Naive thymus-derived CD4-positive, alpha-beta T cell (primary cell): ENCODE measurements at places on chromosomes 11 and 22.

GRCh38 chr22:22616636-22617035, 27.8 kb upstream of the GGTLC2 start:
- no peak for DNase-seq

DNA sequence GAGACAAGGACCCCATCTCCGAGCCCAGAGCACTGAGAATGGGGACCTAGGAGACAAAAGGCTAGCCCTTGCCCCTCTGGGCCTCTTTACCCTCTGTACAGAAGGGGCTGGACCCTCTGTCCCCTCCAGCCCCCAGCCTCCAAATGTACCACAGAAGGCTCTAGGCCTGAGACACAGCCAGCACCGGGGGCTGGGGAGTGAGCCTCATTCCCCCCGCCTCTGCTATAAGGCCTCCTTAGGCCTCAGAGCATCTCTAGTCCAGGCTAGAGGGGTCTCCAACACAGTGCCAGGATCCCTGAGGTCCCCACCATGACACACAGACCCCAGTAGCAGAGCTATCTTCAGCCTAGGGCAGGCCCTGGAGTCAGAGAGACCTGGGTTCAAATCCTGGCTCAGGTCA, 4.8 kb downstream of the SMTN start:
- DNase-seq: no peak

GRCh38 chr11:109526061-109526460, 104.1 kb downstream of the C11orf87 start:
- no peak for DNase-seq

GRCh38 chr11:78573681-78574080, 983 bp downstream of the NARS2 start:
- DNase-seq: peak; percentile 6

DNA sequence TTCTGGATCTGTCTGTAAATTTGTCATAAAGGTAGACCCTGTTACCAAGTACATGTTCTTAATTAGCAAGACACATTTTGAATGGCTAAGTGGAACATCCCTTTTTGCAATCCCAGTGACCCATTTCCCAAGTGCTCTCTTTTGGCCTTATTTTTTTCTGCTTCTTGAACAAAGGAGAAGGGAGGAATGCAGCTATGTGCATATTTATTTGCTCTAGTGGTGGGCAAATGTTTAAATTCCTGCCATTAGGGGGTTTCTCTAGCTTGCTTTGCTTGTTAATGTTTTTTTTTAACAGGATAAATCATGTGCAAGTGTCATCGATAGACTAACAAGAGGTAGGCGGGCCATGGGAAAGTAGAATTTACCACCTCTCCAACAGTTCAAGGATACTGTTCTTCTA, 135.7 kb downstream of the COMMD9 start:
- DNase-seq: no peak

DNA sequence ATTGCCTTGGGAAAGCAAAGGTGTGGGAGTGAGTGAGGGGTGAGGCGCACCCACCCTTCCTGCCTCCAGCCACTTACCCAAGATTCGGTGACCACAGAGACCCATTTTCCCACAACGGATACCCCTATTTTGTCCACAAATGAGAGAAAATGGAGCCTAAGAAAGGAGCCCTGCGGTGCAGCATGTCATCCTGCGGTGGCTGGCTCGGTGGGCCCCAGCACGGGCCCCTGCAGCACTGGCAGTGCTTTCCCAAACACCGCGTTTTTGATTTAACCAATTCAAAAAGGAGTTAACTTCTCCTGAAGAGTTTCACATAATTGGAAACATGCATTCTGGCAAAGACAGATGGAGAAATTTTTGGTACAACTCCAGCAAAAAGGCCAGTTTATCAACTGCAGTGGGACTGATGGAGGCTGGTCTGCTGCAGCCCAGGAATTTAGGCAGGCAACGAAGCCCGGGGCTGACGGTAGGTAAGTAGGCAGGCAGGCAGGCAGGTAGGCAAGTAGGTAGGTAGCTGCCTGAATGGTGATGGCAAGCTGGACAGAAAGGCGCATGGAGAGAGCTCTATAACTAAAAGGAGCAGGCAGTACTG, 84.2 kb downstream of the FDX1 start:
- DNase-seq: no peak

DNA sequence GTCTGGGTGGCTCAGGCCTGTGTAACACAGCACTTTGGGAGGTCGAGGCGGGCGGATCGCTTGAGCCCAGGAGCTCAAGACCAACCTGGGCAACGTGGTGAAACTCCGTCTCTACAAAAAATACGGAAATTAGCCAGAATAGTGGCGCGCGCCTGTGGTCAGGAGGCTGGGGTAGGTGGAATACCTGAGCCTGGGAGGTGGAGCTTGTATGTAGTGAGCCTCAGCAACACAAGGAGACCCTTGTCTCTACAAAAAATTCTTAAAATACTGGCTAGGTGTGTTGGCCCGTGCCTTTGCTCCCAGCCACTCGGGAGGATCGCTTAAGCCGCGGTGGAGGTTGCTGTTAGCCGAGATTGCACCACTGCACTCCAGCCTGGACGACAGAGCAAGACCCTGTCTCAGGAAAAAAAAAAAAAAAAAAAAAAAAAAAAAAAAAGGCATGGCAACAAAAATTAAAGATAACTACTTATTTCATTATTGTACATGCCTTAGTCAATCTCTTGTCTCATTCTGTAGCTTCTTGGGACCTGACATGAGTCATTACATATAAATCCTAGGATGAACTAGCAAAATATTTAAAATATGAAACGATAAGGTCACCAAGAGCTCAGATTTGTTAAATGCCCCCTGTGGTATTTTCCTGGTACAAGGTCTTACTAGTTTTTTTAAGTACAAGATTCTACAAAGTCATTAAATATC, 1.1 kb downstream of the TAF1D start:
- peak; percentile 22 for DNase-seq

DNA sequence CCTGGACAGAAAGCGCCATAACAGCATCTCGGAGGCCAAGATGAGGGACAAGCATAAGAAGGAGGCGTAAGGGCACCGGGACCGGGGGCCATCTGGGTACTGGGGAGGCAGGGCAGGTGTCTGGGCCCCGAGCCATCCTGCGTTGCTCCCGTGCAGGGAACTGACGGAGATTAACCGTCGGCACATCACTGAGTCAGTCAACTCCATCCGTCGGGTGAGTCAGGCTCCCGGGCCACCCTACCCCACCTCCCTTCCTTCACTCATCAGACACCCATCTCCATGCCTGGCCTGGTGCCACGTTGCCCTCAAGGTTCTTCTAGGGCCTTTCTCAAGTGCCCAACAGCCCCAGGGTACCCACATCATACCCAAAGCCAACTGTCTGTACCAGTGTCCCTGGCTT, 15.0 kb downstream of the PLCB3 start:
- DNase-seq: no peak

DNA sequence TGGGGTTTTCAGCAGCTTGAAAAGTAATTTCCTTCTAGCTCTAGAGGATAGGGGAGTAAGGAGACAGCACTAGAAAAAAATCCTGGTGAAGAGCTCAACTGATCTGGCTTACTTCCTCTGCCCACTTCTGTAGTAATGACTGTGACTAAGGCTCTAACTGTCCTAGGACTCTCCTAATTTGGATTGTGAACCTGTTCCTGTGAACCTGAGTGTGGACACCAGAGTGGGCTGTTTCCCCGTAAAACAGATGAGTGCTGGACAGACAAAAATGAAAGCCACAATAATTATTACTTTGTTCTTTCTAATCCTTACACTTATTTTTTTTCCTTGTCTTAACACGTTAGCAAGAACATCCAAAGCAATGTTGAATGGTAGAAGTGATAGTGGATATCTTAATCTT, 154.1 kb downstream of the AASDHPPT start:
- DNase-seq: no peak

DNA sequence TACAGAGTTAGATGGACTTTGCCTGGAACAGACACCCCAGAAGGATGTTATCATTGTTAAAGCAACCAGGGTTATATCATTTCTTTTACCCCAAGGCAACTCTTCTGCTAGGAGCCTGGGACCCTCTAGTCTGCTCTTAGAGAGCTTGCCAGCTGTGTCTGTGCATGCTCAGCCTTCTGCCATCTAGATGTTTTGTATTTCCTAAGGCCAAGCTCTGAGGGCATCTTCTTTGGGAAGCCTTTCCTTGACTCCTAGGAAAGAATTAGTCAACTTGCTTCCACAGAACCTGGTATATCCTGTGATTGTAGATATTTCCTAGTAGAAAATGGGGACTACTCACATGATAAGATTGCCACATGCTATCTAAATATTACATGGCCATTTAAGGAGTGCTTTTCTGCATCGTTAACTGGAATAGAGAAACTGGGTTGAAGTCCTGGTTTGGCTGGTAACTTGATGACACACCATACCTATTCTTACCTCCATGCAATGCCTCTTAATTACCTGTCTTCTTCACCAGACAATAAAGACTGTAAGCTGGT, 87.6 kb downstream of the STIM1 start:
- no peak for DNase-seq

- DNase-seq: no peak
Measured at GRCh38 chr11:42205518-42205917, 746.1 kb upstream of the LRRC4C start.

- no peak for DNase-seq
Measured at GRCh38 chr22:46855681-46856080, 93.2 kb downstream of the TBC1D22A start.

GRCh38 chr11:120056301-120057027, 81.4 kb downstream of the TRIM29 start:
- no peak for DNase-seq

DNA sequence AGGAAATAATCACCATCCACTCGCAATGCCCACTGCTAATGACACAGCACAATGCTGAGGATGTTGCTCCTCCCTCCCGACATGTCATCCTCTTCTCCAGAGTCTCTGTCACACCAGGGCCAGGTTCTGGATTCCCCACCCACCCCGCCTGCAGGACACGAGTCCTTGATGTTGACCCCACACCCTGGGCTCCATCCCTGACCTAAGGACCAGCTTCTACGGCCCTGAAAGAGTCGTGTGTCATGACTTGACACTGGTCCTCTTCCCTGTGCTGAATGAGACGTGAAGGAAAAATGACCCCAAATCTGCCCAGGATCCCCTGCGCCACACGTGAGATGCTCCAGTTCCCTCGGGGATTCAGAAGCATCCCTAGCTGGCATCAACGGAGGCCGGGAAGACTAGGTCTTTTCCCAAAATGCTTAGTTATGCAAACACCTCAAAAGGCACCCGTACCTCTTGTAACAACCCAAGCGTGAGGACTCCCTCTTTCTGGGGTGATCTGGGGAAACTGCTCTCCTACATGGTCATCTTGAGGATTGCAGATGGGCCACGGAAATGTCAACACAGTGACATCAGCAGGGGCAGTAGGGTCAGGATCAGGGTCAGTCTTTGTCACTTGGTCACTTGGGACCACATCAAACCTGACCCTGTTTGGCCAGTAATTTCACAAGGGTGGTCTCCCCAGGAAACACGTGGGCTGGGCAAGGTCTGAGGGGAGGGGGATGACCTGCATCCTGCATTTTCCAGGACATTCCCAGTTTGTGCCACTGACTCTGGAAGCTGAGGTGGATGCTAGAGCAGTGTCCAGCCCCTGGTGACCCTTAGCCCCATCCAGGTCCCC, 42.0 kb downstream of the IGLL5 start:
- no peak for DNase-seq

DNA sequence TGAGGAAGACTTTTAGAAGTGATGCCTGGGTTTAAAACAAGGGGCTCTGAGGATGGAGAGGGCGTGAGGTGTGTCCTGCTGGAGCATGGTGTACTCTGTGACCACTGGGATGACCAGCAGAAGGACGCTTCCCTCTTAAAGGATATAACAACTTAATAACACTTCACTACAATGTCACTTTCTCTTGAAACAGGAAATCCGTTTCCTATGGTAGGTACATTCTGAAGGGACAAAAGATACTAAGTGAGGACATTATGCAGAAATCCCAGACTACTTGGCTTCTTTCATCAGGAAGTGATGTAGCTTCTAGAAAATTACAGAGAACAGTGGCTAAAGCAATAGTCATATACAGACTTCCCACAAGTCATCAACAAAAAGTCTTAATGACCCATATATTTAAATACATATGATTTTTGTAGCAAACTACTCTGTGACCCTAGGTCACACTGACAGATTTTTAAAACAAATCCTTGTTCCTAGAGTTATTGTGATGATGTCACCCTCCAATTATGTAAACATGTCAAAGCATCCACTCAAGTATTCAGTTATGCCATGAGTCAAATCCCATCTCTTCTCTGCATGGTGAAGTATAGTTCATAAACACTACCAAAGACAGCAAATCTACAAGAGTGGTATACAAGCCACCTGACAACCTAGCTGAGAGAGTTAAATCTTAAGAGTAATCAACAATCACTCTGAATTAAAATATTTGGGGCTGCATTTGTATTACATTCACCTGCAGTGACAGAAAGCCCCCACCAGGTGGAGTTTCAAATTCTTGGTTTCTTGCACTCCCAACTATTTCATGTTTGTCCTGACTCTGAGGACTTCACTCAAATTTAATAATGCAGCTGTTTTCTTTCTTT, 32.8 kb downstream of the PITPNB start:
- peak; percentile 53 for DNase-seq

DNA sequence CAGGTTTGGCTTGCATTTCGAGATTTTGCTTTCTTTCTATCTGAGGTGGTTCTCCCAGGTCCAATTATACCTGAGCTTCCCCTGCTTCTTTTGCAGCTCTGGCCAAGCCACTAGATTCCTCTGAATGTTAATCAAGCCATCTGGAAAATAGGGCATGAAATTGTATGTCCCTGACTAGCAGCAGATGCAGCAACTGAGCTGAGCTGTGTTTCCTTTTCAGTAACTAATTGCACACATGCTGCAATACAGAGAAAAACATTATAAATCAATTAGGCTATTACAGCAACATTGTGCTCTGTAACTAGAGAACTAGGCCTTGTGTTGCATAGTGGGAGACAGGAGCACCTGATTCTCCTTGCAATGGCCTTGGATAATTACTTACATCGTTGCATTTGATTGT, 408.3 kb downstream of the ETS1 start:
- DNase-seq: no peak
